ENCODE measurements at places on chromosomes 5 and 9.

GRCh38 chr9:71243951-71244350 is 122.5 kb upstream of the TRPM3 start:
- DNase-seq = no peak

DNA sequence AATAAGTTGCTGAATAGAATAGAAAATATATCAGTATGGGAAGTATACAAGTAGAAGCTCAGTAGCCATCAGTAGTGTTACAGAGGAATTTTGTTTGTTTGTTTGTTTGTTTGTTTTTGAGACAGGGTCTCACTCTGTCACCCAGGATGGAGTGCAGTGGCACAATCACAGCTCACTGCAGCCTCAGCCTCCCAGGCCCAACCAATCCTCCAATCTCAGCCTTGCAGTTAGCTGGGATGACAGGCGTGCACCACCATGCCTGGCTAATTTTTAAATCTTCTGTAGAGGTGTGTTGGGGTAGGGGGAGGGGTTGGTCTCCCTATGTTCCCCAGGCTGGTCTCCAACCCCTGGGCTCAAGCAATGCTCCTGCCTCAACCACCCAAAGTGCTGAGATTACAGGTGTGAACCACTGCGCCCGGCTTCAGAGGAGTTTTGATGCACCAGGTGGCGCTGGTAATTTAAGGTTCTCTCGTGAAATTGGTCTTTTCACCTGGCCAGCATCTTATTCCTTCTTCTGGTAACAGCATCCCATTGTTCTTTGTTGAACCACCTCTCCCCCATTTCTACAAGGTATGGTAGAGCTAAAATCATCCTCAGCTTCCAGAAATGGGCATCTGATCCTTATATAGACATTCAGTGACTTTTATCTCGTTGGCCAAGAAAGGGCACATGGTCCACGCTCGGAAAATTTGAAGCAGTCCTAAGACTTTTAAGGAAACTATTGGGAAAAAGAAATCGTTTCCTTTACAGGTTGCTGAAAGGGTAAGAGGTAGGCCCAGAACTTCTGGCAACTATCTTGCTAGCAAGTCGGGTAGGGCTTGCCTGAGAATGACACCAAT is 157.1 kb downstream of the ARRDC3 start:
- no peak for DNase-seq

DNA sequence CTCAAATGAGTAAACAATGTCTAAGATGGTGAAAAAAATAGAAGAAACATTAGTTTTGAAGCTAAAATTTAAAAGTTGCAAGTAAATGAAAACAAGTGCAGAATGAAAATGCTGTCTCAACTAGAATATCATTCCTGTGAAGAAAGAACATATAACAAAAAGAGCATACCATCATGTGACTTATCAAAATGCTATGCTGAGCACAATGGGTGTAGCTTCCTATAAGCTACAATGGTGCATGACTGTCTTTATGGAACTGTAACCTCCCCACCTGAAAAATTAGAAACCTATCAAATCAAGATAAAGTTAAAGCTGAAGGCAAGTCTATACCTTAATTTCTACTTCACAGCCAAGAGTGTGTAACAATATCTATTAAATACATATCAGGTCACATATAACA is 192.0 kb downstream of the AP3B1 start:
- no peak for DNase-seq

DNA sequence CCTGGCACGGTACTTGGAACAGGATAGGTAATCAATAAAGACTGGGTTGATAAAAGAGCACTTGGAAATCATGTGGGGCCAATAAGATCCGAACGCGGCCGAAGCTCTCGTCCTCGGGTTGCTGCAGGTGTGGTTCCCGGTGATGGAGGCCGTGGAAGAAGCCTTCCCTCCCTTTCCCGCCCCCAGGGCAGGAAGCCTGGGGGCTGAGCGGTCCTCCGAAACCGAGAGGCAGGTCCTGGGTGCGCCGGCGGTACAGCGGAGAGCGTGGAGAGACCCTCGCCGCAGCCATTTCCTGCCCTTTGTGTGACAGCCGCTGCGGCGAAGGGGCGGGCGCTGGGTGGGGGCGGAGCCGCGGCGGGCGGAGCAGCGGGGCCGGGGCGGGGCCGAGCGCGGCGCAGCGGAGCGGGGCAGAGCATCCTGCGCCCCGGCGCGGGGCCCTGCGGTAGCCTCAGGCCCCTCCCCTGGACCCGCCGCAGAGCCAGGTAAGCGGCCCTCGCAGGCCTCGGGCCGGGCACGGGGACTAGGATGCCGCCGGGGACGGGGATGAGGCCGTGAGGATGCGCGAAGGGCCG is at the start of gene CYFIP2:
Gene CYFIP2 (plus strand): TSS at position 410 of the 572 bp plus-strand sequence. CDS start 19,239 bp downstream, outside the sequence.
- DNase-seq = no peak

DNA sequence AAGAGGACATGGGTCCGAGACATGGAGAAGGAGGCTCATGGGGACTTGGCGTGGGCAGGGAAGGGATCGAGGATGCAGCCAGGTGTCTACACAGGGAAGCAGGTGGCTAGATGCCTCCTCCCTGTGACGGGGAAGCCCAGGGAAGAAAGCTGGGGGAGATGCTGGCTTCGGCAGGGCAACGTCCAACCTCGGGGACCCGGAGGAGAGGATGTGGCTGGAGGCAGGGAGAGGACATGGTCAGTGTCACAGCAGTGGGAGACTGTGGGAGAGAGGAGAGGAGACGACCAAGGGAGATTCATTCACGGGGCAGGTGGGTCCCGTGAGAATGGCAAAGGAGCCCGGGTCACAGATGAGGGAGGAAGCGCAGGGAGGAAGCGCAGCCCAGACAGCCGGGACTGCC is 73.2 kb upstream of the PHYKPL start:
- no peak for DNase-seq

DNA sequence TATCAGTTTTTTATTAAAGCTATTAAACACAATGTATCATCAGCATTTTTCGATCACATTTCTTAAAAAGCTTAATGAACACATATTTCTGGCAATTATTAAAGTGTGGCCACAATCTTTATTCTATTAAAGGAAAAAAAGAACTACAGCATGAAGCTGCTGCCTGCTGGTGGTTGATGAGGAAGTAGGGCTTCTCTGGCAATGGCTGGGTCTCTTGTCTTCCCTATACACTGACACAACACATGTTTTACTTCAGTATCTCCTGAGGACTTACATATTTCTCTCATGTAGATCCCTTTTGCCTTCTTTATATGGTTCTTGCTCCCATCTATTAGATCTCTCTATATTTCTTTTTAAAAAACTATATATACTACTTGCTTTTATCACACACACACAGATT is 590.7 kb downstream of the RAB3C start:
- no peak for DNase-seq

DNA sequence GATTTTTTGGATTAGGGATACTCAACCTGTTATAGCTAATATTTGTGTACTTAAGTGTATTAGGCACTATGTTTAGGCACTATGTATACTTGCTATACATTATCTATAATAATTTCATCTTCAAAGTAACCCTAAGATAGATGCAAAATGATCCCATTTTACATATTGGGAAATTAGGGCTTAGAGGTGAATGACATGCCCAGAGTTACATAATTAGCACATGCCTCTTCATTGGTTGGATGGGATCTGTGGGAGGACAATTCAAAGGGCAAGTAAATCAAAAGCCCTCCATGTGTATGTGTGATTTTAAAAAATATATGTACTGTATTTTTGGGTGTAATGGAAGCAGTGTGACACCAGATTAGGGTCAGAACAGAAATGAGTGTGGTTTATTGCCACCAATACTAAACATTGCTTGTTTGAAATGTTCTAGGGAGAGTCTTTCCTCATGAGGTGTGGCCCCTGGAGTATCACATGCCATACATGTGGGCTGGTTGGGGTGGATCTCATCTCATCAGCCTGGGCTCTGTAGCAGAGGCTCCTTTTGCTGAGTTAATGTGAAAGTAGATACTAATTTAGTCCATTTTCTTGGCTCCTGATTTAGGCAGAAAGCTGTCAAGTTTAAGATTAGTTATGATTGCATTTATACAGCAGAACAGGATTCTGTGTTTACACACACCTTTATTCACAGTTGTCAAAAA is 5.5 kb downstream of the C9orf85 start:
- DNase-seq = no peak

DNA sequence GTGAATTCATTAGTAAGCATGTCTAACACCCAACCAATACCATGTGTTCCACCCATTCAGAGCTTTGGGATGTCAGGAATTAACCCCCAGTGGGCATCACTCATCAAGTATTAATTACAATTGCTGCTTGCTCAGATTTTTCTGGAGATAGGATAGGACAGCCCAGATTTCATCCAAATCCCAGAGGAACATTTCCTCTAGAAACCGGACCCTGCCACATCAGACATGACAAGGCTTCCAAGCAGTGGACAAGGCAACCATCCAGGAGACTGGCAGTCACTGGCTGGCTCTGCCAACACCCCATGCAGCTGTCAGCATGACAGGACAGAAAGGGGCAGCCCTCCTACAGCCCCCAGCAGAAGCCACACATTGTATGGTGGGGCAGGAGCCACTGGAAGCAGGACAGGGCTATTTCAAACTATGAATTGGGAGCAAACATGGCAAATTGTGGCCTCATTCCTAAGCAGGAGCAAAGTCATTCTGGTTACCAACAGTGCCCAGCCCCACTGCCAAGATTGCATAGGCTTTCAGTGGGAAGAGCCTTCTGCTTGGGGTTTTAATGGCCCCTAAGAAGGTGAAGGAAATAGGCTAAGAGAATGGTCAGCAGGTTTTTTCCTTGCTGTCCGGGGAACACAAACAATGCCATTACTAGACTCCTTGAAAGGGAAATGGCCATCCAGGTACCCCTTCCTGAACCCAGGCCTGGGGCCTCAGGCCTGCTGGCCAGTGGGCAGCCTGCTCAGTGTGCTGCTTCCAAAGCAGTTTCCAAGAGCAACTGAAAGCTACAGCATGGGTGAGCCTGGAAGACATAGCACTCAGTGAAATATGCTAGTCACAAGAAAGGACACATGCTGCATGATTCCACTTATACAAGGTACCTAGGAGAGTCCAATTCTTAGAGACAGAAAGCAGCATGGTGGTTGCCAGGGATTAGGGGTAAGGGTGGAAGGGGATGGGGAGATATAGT is 294.7 kb upstream of the SLC30A5 start:
- DNase-seq = no peak

GRCh38 chr9:84212982-84213381 is 127.6 kb downstream of the SLC28A3 start:
- DNase-seq = no peak

DNA sequence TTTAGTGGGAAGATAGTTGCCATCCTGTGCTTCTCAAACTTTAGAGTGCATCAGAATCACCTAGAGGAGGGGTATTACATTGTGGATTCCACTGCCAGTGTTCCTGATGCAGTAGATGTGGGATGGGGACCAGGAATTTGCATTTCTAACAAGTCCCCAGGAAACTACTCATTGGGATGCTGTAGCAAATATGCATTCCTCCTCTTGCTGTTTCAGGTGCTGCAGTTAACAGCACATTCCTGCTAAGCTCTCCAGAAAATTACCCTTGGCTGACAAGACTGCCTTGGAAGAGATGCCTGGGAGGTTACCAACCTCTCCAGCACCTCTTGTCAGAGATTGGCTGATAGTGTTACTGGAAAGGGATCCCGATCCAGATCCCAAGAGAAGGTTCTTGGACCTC is 270.5 kb downstream of the OSTF1 start:
- DNase-seq = no peak

DNA sequence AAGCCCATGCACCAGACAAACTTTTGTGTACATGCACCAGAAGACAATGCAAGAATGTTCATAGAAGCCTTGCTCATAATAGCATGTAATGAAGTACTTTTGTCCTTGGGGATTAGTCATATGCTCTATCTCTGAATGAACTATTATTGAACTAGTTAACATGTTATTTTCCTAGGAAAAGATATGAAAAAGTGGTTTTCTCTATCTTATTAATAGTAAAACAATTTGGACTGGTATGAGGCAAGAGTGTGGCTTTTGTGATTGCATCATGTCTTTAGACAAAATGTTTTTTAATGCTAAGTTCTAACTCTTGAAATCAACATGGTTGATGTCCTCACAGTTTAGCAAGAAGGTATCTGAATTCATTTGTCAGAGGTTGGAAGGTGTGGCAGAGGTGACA is 55.7 kb upstream of the SPDL1 start:
- no peak for DNase-seq

DNA sequence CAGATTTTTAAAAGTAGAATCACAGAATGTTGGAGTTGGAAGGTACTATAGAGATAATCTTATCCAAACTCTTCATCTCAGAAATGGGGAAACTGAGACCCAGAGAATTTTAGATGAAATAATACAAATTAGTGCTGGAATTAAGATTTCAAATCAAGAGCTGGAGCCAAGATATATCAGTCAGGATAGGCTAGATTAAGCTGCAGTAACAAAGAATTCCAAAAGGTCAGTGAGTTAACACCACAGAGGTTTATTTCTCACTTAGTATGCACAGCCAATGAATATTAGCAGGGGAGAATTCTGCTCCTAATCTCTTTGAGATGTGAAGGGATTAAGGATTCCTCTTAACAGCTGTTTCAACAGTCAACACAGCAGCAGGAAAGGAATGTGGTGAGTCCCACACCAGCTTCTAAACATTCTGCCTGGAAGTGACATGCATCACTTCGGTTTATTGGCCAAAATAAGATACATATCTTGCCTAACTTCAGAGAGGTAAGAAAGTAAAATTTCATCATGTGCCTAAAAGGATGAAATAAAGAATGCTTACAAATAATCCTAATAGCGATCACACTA is 136.8 kb downstream of the FRMD3 start:
- no peak for DNase-seq

DNA sequence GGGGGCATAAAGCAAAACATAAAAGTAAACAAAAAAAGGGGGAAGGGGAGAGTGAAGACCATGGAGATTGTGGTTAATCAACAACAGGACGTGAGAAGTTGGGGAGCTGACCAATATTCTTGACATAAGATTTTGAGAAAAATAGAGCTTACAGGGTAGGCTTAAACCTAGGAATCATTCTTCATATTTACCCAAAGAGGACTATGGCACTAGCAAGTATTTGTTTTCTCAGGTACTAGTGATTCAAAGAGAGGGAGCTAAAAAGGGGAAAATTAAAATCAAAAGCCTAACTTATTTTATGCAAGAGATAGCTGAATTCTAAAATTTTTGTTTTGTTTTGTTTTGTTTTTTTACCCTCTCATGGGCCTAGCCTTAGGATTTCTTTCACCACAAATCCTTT is 427.5 kb downstream of the PIK3R1 start:
- no peak for DNase-seq

All from vagina (tissue), 2 donors.